CD4-positive, alpha-beta T cell treated with Interleukin-10 for 1 hour (primary cell): ENCODE measurements at places on chromosomes 5 and 9.

DNA sequence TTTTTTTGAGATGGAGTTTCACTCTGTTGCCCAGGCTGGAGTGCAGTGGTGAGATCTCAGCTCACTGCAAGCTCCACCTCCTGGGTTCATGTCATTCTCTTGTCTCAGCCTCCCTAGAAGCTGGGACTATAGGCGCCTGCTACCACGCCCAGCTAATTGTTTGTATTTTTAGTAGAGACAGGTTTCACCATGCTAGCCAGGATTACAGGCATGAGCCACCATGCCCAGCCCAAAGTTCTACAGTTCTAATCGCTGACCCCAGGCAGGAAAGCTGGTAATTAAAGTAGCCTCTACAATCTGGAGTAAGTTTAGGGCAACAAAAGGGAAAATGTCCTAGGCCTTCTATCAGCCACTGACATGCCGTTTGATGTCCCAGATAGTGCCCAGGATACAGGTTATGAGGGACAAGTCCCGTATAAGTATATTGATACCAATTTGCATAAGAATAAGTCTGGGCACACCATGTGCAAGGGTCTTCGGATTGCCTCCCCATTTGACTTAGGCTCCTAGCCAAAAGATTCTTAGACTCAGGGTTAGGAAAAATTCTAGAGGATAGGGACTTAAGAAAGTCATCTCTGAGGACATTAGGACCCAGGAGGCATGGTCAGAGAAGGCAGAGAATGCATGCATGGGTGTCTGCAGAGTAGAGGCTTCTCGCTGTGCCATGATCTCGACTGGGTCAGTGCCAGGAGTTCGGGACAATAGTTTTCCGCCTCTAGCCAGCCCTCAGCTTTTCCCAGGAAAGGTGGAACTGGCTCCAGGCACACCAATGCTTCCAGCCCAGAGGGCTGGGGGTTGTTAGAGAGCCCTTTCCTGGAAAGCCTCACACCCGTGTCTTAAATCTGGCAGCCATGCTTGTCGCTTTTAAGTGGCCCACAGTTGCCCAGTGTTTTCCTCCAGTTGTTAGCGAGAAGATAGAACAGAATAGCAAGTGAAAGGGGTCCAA lies 1111.1 kb downstream of the TAF11L14 start:
- DNase-seq = peak; percentile 61

GRCh38 chr5:76393035-76393680 lies 9.9 kb upstream of the IQGAP2 start:
- DNase-seq = peak; percentile 46

DNA sequence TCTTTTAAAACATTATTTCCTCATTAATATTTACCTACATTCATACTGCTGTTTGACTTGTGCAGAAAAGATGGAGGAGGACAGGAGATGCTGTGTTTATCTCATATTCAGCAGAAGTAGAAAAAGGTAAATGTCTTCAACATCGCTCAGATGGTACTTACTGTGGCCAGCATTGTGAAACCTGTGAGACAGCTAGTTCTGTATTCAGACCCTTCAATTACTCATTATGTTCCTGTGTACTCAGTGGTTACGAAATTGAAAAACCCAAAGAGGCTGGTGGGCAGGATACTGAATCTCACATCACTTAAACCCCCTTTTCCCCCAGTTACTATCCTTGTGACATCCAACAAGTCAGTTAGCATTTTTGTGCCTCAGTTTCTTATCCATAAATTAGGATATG lies 216.0 kb downstream of the KDM4C start:
- no peak for DNase-seq

- no peak for DNase-seq
Observed at GRCh38 chr5:163619951-163620350, 114.5 kb downstream of the MAT2B start.

GRCh38 chr9:115335439-115335838 lies 217.5 kb upstream of the TNC start:
- no peak for DNase-seq

- no peak for DNase-seq
Observed at GRCh38 chr9:81473708-81474107, 215.6 kb downstream of the TLE1 start.

GRCh38 chr5:24363789-24364481 lies 280.8 kb downstream of the CDH10 start:
- no peak for DNase-seq

GRCh38 chr9:133514460-133515239 lies 10.1 kb downstream of the MYMK start:
- DNase-seq = no peak

DNA sequence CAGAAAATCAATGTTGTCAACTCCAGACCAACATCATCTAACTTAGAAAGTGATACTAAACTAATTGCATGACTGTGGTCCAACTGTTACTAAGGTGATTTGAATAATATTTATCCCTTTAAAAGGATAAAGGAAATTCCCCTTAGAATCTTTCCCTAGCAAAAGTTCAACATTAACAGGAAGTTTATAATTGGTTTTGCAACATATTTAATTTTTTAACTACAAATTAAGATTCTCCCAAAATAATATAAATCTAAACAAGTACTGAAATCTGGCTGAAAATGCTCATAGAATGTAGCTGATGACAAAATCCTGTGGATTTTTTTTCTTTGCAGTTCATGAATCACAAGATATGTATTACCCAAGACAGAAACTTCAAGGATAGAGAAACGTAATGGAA lies 151.4 kb downstream of the LPAR1 start:
- no peak for DNase-seq

- no peak for DNase-seq
Observed at GRCh38 chr5:104084896-104085295, 522.3 kb upstream of the NUDT12 start.

- DNase-seq = no peak
Observed at GRCh38 chr5:127776477-127776876, 73.3 kb downstream of the CCDC192 start.

GRCh38 chr5:150285114-150285513 lies 4.5 kb downstream of the CAMK2A start:
- no peak for DNase-seq

- no peak for DNase-seq
Observed at GRCh38 chr5:110852053-110852452, 113.2 kb downstream of the SLC25A46 start.

GRCh38 chr9:128568470-128569078 lies 16.2 kb downstream of the SPTAN1 start:
- no peak for DNase-seq

GRCh38 chr5:14209222-14209822 lies 66.2 kb downstream of the TRIO start:
- DNase-seq = no peak

DNA sequence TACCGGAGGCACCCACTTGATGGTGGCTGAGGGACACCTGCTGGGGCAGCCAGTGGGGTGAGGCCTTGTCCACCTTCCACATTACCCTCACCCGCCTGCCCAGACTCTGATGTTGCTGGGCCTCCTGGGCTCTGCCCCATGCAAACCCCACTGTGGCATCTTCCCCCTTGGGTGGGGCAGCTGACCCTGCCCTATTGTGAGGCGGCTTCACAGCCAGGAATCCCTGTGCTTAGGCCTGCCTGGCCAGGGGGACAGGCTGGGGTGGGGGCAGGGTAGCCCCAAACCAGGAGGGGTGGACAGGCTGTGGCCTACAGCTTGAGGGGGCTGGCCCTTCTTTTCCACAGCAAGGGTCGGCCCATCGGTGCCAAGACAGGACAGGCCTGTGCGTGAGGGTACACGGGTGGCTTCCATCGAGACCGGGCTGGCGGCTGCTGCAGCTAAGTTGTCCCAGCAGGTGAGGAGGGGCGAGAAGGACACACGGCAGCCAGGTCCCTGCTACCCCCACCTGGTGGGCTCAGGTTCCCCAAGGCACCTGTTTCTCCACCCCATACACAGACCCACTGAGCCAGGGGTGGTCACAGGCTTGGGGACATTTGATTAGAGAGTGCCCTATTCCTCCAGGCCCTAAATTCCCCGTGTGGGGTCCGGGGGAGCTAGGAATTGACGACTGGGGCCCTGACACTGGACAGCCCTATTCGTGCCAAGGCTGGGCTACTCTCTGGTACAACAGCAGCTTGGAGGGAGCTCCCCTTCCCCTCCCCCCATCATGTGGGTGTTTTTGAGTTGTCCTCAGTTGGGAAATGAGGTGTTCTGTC lies 99.2 kb downstream of the PHF2 start:
- DNase-seq = no peak

- DNase-seq = peak; percentile 12
Observed at GRCh38 chr9:91071184-91071990, 269.8 kb downstream of the SYK start.

- DNase-seq = no peak
Observed at GRCh38 chr9:125630436-125630835, 76.6 kb downstream of the MAPKAP1 start.

DNA sequence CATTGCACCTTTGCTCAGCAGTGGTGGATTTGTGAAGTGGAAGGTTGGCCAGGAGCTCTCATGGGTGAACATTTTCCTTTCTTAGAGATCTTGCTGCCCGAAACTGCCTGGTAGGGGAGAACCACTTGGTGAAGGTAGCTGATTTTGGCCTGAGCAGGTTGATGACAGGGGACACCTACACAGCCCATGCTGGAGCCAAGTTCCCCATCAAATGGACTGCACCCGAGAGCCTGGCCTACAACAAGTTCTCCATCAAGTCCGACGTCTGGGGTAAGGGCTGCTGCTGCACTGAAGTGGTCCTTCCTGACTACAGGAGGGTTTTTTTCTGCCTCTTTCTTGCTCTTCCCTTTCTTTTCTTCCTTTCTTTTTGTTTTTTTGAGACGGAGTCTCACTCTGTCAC lies 21.8 kb downstream of the QRFP start:
- DNase-seq = no peak

DNA sequence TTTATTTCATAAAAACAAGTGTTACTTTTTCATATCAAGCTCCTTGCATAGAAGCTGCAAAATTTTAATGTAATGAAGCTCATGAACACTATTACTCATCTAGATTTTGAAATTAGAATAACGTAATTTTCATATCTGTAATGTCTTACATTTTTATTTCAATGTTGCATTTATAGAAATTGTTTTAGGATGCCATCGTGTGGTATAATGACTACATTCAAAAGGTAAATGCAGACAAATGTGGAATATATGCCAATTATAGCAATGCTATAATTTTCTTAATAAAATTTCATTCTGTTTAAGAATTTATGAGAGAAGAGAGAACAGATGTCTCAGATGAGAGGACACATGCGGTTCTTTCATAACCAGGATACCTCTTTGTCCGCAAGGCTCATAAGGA lies 230.2 kb downstream of the TMEM232 start:
- DNase-seq = no peak

DNA sequence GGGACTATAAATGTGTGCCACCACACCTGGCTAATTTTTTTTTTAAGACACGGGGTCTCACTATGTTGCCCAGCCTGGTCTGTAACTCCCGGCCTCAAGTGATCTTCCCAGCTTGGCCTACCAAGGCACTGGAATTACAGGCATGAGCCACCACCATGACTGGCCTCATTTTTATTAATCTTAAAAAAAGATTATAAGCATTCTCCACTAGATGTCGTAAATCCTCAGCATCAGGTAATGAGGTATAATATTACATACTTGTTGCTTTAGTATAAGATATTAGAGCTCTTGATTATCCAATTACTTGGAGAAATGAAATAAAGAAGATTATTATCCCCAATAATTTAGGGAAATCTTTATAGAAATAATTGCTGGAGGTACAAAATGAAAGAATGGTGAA lies 78.2 kb upstream of the HTR1A start:
- no peak for DNase-seq

DNA sequence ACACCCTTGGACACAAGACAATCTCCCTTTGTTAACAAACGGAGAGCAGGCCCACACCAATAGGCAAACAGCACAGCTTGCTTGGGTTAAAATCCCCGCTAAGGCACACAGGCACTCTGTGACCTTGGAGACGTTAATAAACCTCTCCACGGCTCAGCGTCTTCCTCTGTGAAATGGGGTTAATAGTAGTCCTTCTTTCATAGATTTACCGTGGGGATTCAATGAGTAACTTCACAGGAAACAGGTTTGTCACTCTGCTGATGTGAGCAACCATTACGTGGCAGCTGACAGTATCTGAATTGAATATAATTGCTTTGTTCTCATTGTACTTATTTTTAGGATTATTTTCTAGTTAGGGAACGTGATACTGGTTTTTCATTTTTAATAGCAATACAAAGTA lies 65.2 kb upstream of the ADRA1B start:
- no peak for DNase-seq

DNA sequence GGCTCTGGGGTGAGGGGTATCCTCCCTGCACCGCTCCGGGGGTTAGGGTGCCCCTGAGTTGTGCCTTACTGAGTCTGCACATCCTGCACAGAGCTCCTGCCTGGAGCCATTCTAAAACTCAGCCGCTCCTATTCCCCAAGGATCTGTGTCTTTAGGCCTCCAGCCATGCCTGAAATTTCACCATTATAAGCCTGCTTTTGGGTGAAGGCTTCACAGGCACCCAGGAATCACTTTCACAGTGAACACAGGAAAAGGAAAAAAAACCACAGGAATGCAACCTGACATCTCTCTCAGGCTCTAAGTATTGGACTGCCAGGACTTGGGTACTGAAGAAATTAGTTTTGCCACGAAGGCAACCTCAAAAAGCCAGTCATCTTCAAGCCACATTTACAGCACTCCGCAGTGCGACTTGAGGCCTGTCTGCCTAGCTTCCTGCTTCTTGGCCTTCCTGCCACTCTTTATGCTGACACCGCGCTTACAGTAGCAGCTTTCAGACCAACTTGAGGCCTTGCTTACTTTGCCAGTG lies 30.9 kb downstream of the GALNT10 start:
- DNase-seq = peak; percentile 66

DNA sequence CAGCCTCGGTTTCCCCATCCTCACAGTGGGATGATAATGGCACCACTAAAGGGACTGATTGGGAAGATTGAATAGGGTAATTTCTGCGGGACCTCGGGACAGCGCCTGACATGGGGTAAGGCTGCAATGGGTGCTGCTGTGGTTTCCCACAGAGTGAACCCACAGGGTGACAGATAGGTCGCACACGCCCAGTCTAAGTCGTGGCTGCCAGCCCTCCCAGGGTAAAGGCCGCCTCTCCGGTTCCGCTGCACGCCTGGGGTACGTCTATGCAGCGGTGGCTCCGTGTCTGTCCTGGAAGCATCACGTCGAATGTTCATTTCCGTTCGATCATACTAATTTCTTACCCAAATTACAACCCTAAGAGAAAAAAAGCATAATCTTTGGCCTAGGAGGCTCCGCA lies 631 bp downstream of the CFAP77 start:
- DNase-seq = peak; percentile 36

DNA sequence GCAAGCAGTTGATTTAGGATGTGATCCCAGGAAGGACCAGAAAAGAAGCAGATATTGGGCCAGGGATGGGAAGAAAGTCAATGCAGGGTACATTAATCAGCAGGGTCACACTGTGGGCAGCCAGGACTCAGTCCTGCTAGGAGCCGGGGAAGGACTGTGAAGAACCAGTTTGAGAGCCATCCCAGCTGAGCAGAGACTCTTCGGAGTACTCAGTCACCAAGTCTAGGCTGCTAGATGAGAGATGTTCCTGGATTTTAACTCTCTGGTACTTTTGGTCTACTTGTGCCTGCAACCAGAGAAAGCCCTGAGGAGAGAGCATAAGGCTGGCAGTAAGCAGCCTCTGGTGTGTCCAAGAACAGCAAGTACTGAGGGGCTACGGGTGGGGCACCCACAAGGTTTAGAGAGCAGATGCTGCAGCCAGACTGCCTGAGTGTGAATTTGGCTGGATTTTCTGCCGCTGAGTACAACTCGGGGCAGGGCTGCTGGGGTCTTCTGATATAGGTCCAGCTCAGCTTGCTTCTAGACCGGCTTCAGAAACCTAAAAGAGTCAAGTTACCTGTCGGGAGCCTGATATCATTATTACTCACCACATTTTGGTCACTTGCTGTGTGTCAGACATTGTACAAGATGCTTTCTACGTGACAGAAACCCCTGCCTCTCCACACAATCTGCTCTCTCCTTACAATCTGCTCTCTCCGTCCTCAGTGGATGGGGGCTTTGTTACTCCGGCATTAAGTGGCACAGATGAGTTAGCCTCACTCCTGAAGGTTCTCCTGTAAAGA lies 250.2 kb upstream of the GAS1 start:
- DNase-seq = no peak
